Right forelimb (tissue), 1 donor: ENCODE measurements at places on chromosomes 16 and 17.
A peak's percentile ranks its signal among the peaks of the same experiment; 100 is the strongest.

GRCh38 chr16:57016301-57016700 is 26.9 kb downstream of the NLRC5 start:
- DNase-seq = no peak

- peak; percentile 61 for DNase-seq
Observed at GRCh38 chr17:78717431-78717980, 64.6 kb downstream of the CYTH1 start.

DNA sequence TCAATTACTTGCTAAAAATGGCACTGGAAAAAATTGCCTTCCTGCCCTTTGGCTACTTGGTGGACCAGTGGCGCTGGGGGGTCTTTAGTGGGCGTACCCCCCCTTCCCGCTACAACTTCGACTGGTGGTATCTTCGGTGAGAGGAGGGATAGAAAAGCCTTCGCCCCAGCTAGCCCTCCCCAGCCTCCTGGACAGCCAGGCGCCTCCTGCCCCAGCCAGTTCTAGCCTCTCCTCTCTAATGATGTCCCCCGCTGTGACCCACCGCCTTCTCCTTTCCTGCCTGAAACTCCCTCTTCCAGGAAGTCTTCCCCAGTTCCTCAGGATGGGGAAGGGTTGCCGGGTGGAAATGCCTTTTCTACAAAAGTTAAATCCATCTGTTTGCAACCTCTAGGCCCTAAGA is 6.2 kb downstream of the ACE start:
- no peak for DNase-seq

DNA sequence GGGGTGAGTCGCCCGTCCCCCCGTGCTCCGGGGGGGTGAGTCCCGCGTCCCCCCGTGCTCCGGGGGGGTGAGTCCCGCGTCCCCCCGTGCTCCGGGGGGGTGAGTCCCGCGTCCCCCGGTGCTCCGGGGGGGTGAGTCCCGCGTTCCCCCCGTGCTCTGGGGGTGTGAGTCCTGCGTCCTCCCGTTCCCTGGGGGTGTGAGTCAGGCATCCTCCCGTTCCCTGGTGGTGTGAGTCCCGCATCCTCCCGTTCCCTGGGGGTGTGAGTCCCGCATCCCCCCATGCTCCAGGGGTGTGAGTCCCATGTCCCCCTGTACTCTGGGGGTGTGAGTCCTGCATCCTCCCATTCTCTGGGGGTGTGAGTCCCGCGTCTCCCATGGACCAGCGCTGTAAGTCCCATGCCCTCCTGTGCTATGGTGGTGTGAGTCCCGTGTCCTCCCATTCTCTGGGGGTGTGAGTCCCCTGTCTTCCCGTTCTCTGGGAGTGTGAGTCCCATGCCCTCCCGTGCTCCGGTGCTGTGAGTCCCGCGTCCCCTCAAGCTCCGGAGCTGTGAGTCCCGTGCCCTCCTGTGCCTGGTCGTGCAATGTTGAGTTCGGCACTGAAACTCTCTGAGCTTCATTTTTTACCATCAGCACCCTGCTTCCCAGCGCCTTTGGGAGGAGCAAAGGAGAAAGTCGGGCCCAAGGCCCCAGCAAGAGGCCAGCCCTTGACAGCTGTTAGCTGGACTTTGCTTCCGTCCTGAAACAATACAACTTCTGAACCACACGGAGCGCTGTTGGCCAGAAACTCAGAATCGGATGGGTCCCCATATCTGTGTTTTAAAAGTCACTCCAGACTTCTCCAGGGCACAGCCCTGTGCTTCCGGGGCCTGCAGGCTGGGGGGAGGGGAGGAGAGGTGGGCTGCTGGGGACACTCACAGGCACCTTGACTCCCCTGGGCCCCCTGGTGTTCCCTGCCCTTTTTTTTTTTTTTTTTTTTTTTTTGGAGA is 11.5 kb upstream of the ZC3H18 start:
- DNase-seq = peak; percentile 62

DNA sequence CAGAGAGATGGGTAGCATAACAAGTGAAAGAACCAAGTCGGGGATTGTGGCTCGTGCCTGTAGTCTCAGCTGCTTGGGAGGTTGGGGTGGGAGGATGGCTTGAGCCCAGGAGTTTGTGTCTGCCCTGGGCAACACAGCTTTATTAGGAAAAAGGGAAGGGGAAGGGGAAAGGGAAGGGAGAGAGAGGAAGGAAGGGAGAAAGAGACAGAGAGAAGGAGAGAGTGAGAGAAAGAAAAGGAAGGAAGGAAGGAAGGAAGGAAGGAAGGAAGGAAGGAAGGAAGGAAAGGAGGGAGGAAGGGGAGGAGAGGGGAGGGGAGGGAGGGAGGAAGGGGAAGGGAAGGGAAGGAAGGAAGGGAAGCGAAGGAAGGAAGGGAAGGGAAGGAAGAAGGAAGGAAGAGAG is 33.3 kb downstream of the CENPV start:
- DNase-seq = no peak

DNA sequence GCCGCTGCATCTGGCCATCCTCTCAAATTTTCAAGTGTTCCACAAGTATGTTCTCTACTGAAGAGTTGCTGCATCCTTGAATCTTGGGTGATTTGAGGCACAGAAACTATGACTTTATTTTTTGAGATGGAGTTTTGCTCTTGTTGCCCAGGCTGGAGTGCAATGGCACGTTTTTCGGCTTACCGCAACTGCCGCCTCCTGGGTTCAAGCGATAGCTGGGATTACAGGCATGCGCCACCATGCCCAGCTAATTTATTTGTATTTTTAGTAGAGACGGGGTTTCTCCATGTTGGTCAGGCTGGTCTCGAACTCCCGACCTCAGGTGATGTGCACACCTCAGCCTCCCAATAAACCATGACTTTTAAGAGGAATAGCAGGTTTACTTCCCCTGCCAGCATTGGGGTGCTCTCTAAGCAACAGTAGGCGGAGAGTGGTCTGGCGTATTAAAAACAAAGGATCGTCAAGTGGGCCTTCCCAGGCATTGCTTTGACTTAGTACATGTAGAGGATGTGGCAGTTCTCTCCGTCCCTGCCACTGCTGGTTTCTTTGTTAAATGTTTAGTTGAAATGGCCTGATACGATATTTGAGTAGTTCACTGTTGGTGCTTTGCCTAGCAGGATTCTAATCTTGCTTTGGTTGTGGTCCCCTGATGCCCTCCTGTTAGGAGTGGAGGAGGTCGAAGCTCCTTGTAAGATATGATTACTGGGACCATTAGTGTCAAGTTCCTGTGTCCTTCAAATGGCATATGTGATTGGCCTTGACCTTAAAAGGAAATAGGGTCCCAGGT is 9.5 kb downstream of the PYCARD start:
- DNase-seq = no peak

DNA sequence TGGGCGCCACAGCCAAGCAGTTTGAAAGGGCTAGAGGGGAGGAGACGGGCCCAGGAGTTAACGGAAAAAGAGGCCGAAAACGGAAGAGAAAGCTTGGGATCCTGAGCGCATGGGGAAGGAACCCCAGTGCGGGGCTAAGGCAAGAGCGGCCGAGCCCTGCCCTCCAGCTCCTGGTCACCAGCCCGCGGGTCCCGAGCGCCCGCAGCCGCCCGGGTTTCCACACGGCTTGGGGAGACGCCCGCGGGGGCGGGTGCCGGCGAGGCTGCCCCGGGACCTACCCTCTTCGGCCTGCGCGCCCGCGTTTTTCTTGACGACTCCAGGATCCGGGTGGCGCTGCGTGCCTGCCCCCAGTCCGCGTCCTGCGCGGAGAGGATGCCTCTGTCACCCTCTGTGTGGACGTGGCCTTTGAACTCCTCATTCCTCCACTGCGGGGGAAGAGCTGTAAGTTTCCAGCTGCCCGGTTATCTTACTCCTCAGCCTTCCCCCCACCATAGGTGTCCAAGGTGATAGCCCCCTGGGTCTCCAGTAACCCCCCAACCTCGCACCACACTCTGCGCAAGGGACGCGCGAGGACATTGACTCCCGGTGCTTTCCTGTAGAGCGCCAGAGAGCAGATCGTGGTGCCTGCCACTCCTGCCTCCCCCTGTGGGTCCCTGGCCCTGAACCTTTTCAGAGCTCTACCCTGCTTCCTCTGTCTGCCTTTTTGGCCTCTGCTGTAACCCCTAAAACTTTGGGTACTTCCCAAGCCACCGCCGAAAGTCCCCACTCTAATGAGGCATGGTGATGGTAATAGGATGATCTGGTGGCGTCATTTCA is 1.7 kb upstream of the CDH11 start:
- peak; percentile 66 for DNase-seq

GRCh38 chr16:25013751-25014499 is 1.2 kb downstream of the ARHGAP17 start:
- DNase-seq = no peak

DNA sequence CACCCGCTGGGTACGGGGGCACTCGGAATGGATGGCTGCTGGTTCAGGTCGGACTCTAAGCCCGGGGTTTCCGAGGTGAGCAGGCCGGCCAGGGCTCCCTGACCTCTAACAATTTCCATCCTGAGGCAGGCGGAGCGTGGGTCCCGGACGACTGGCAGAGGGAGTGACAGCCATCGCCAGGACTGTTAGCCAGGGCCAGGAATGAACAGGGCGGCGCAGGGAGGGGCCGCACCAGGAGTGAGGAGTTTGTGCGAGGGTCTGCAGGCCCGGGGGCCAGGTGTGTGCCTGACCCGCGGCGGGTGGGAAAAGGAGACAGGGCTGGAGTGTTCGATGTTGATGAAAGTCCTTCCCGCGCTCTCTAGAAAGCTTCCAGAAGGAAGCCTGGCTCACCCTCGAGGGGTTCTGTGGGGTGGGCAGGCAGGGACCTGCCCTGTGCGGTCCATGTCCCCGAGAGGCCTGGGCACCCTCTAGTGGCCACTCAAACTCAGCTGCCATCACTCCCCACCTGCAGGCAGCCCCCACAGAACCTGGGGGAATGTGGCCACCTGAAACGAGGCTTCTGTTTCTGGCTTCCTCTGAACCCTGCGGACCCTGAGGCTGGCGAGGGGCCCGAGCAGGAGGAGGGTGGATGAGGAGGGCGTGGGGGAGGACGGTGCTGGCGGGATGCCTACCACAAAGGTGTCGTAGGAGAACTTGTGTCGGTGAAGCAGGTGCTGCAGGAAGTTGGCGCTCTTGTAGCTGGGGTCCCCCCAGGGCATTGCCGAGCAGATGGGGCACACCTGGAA is 8.2 kb downstream of the RNF166 start:
- DNase-seq = no peak
